ENCODE measurements at places on chromosomes 2 and 18. TPM values are rescaled to one million over a fixed set of nuclear protein-coding genes. Genes with fewer than 3 reads are reported as not detected.

Gene PRKAG3
- total RNA-seq = not detected

Gene ZNF521
- not detected for total RNA-seq

Gene C2orf78
- total RNA-seq = not detected

Gene SRD5A2
- not detected for total RNA-seq

Gene MOGAT1
- total RNA-seq = not detected

GRCh38 chr2:37506407-37507050 lies 162.1 kb downstream of the QPCT start:
- no peak overlapping the region for H3K4me3 ChIP-seq
- no peak overlapping the region for H3K27ac ChIP-seq
- no peak for DNase-seq
- H3K36me3 ChIP-seq = no peaks in the 10 kb centered on the region
- no peaks in the 10 kb centered on the region for H3K4me1 ChIP-seq
- peaks cover 3% of the 10 kb centered on the region for H3K27me3 ChIP-seq

GRCh38 chr2:55887901-55888624 lies 35.5 kb downstream of the EFEMP1 start:
- H3K27me3 ChIP-seq = no peaks in the 10 kb centered on the region
- H3K4me3 ChIP-seq = no peak overlapping the region
- H3K36me3 ChIP-seq = no peaks in the 10 kb centered on the region
- H3K4me1 ChIP-seq = no peaks in the 10 kb centered on the region
- H3K27ac ChIP-seq = no peak overlapping the region

DNA sequence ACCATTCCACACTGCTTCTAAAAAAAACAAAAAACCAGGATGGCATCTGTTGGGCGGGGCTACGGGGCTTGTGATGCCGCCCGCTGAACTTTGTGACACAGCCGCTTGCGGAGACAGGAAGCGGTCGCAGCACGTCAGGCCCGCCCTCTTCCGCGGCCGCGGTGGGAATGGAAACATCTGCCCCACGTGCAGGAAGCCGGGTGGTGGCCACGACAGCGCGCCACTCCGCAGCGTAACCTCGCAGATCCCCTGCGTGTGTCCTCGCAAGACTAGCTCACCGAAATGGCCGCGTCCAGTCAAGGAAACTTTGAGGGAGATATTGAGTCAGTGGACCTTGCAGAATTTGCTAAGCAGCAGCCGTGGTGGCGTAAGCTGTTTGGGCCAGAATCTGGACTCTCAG lies 168.5 kb downstream of the SUCLG1 start:
- H3K36me3 ChIP-seq = no peaks in the 10 kb centered on the region
- H3K27me3 ChIP-seq = peaks cover 6% of the 10 kb centered on the region

GRCh38 chr2:64488050-64488974 lies 34.4 kb downstream of the LGALSL start:
- H3K4me1 ChIP-seq = peaks cover 8% of the 10 kb centered on the region
- no peak overlapping the region for H3K27ac ChIP-seq
- peak; percentile 86 for DNase-seq
- peaks cover 1% of the 10 kb centered on the region for H3K27me3 ChIP-seq

GRCh38 chr2:110101901-110102803 lies 13.5 kb downstream of the MALL start:
- H3K27ac ChIP-seq = no peak overlapping the region
- H3K36me3 ChIP-seq = no peaks in the 10 kb centered on the region
- DNase-seq = no peak
- H3K27me3 ChIP-seq = peaks cover 18% of the 10 kb centered on the region

Data from activated CD8-positive, alpha-beta T cell treated with anti-CD3 and anti-CD28 coated beads for 36 hours (primary cell).